Activated T-cell treated with anti-CD3 and anti-CD28 coated beads for 24 hours (primary cell): ENCODE measurements at places on chromosomes 13 and 19.

DNA sequence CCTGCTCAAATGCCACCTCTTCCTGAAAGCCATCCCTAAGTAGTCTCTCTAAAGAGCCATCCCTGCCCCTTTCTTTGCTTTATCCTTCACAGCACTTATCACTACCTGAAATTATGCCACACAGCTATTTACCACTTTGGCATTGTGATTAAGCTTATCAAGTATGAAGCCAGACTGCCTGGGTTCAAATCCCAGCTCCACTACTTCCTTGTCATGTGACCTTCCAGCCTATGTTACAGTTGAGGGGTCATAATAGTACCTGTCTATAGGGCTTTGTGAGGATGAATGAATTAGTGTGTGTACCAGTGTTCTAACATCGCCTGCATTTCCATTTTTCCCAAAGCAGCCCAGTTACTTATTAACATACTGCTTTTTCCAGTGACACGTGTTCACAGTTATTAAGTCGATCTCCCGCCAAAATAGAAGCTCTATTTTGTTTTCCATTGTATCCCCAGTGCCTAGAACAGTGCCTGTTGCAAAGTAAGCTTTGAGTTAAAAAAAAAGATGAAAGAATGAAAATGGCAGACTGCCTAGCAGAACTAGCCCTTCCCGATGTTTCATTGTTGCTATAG lies 32.8 kb downstream of the ZSWIM9 start:
- no peak for DNase-seq

GRCh38 chr19:54302257-54302656 lies 10.7 kb downstream of the LILRA5 start:
- DNase-seq: no peak

DNA sequence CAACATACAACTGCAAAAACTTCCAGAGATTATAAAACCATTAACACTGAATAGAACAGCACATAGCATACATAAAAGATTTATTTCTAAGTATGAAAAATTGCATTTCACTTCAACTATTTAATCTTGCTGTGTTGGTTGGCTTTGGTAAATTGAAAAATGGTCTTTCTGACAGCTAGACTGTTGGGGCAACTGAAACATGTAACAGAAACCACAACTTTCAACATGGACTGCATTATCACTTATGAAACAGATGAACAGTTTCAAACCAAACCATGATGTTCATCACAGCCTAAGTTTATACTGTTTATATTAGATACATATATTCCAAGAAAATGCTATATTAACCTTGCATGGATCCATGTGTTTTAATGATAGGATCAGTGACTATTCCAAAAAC lies 324.1 kb upstream of the PCDH9 start:
- no peak for DNase-seq

DNA sequence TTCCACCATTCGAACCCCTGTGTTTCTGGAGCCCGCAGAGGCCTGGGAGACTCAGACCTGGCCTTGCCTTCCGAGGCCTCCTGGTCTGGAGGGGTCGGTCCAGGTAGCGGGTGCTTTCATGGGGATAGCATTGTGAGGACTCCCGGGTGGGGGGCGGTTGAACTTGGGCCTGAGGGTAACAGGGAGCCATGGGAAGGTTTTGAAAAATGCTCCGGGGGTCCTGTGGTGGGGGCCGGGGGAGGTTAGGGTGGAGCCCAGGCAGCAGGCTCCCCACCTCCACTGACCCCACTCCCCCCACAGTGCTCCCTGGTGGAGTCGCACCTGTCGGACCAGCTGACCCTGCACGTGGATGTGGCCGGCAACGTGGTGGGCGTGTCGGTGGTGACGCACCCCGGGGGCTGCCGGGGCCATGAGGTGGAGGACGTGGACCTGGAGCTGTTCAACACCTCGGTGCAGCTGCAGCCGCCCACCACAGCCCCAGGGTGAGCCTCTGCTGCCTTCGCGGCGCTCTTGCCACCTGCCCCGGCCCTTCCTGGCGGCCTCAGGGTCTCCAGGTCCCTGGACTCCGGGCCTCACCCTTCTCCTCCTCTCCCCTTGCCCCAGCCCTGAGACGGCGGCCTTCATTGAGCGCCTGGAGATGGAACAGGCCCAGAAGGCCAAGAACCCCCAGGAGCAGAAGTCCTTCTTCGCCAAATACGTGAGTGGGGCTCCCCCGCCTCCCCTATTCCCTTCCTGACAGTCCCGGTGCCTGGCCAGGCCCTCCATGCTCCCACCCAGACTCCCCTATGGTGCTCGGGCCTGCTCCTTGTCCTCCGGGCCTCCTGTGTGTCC lies 3.8 kb upstream of the GARIN5A start:
- no peak for DNase-seq
